Adipocyte (in vitro differentiated cells): ENCODE measurements at places on chromosomes 7 and 10.
A peak's percentile ranks its signal among the peaks of the same experiment; 100 is the strongest.

DNA sequence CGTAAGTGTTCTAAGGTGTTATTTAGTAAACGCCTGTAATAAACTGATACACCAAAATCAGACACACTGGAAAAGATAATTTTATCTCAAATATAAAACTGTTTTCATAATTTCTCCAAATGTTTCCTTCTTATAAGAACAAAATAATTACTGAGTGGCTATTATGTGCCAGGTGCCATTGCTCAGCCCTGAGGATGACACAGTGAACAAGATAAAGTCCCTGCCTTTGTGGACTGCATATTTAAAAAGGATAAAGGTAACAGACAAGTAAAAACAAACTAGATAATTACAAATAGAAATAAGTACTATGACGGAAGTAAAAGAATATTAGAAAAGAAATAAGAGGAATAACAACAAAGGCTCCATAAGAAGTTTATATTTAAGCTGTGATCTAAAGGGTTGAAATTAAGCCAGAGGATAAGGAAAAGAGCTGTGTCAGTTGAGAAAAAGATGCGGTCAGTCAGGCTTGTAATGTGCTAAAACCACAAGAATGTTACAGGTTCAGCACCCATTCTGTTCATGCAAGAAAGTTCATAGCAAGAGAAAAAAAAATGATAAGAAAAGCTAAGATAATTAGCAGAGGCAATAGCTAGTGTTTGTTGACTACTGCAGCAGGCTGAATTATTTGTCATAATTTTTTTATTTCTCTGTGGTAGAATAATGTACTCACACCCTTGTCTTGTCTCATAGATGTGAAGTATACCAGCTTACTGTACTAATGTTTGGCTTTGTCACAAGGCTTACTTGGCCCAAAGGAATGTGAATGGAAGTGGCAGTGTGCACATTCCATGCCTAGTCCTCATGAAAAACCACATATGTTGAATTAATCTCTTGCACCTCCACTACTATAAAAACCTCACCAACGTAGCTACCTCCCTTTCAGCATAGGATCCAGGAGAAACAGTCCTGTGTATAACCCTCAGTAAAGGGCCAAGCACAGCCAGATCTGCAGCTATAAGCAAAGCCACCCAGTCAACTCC, 75.1 kb downstream of the CRPPA start:
- DNase-seq, result peak; percentile 69

- DNase-seq, result no peak
Measured at GRCh38 chr10:69789164-69789576, 12.5 kb upstream of the COL13A1 start.

- DNase-seq, result peak; percentile 59
Measured at GRCh38 chr7:93150200-93150835, 2.1 kb upstream of the SAMD9L start.

DNA sequence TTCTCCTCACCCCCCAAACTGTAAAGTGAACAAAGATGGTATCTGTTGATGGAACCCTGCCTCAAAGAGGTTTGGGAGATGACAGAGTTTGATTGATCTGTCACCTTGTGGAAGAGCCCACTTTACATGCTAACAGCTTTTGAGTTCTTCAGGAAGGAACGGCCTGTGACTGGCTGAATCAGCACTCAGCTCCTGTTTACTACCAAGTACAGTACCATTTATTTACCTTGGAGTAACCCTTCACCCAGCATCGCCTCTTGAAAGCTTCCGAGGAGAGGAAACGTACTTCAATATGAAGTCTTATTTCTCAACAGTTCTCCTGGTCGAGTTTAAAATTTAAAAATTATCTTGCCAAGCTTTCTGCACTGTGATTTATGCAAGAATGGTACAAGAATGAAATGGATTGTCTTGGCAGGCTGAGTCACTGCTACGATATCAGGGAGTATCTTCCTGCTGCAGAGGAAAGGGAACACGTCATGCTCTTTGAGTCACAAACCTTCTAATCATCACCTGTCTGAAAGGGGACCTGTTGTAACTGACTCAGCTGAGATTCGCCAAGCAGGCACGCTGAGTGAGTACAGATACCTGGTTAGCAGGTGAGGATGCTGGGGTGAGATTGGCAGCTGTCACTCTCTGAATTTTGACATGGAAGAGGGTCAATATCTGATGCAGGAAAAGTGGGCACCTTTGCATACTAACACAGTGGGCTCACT, 30.1 kb downstream of the KLF6 start:
- peak; percentile 72 for DNase-seq

- no peak for DNase-seq
Measured at GRCh38 chr7:37531225-37531624, 82.6 kb upstream of the ELMO1 start.

- no peak for DNase-seq
Measured at GRCh38 chr7:40907286-40907685, 772.5 kb downstream of the SUGCT start.

GRCh38 chr7:107946451-107946850, 55.5 kb downstream of the DLD start:
- DNase-seq, result peak; percentile 49

DNA sequence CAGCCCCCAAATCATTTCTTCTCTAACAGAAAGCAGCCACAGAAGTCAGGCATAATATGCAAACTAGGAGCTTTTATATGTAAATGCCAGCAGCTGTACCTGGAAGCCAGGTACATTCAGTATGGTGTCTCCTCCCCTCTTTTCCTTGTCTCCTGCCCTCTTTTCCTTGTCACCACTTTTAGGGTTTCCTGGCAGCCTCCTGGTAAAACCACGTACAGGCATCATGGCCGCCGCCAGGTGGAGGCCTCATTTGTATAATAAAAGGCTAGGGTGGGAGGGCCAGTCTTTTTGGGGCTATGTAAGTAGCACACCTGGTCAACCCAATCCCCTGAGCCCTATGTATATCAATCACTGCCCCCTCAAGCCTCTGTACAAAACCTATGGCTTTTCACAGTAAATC, 28.7 kb downstream of the PDZD8 start:
- no peak for DNase-seq

- DNase-seq, result no peak
Measured at GRCh38 chr7:75611557-75612178, 119.5 kb downstream of the SPDYE5 start.

GRCh38 chr10:58459069-58459468, 53.6 kb upstream of the BICC1 start:
- no peak for DNase-seq

GRCh38 chr10:27558612-27559020, 54.5 kb downstream of the RAB18 start:
- DNase-seq, result peak; percentile 89

DNA sequence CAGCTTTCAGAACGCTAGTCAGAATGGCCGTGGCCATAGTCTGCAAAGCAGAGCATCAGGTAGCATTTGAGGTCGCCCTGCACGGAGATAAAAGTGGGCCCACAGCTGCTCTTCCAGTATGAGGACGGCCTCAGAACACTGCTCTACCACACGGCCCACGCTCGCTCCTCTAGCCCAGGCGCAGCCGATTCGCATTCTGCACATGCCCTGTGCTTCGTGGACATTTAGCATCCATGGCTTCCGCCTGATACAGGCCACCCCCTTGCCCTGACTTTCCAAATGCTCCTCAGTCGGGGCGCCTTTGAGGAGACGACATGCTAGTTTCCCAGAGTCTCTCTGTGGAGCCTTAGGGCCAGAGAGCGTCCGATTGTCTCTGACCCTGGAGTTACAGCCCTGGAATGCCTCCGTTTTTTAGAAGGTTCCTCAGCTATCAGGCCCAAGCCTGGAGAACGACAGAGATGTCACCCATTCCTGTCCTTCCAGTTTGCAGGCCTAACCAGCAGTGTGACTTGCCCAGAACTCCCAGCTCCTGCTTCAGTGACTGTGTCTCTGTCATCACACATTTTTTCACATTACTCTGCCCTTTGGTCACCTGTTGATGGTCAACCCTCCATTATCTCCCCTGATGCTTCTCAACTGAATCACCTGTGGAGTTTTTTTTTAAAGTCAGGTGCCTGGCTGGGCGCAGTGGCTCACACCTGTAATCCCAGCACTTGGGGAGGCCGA, 14.3 kb downstream of the STRA8 start:
- DNase-seq, result no peak

GRCh38 chr10:76191336-76191735, 759.9 kb downstream of the LRMDA start:
- no peak for DNase-seq

DNA sequence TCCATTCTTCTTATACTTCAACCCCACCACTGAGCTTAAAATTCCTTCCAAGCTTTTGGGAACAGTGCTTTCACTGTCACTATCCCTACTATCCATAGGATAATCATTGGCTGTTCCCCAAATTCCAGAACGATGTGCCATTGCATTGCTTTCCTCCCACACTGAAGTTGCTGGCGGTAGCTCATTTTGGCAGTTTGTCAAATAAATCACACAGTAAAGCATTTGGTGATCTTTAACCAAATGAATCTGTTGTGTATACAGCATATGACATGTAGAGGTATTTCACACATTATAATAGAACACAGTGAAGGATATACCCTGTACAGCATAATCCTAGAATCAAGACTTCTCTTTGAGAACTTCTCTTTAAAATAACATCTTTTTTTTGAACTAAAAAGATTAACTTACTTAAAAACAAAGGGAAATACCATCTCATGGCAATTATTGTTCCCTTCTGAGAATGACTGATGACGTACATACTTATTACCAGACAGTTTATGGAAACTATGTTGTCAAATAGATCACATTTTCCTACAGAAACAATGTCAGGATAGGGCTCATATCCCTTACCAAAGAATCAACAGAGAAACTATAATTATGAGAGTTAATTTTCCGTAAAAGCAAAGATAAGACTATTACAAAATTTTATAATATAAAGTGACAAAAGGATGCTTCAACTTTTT, 93.6 kb downstream of the CTNNA3 start:
- peak; percentile 84 for DNase-seq

GRCh38 chr10:29199941-29200679, 88.8 kb upstream of the LYZL1 start:
- peak; percentile 36 for DNase-seq
